NCI-H2171 (cell line): ENCODE measurements at places on chromosomes 3 and 15.

DNA sequence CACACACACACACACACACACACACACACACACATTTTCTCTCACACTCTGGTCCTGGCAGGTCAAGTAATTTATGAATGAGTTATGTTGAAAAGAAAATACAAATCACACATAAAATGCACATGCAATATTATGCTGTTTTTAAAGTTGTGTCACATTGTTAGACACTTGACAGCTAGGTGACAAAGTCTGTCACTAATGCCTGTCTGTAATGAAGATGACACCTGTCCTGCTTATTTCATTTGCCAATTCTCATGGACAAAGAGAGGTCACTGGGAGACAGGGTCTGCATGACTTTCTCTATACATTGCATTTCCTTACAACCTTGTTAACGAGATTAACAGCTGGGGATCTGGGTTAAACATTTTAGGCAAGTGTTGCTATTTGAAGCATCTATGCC, 71.2 kb downstream of the ARPP21 start:
- DNase-seq, result no peak

DNA sequence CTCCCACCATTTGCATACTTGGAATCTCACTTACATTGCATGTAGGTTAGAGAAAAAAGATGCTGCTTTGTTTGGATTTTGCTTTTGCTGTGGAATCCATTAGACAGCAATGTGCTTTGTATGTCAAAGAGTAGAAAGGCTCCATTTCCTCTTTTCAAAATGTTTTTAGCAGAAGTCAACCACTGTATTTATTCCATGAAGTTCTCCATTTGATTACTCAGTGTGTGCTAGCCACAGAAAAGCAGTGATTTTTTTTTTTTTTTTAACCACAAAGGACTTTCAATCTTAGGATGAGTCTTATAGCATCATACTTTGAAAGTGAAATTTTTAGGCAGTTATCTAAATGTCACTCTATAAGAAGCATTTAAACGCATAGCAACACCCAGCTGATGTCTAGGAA, 285.0 kb upstream of the ADAMTS9 start:
- DNase-seq, result no peak

DNA sequence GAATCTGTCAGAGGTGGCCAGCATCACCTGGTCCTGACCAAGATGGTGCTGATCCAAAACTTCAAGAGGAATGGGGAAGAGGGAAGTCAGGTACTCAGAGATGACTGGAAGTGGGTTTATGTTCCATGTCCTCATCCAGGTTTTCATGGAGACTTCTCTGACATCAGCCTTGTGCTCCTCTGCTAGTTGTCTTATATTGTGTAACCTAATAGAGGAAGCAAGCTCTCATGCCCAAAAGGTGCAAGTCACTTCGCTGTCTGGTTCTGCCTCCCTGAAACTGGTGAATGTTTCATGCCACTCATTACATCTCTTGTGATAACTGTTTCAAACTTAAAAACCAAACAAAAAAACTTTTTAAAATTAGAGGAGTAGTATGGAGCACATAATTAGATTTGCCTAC, 127.2 kb upstream of the MANF start:
- DNase-seq, result no peak

- DNase-seq, result peak; percentile 45
Observed at GRCh38 chr15:70853973-70854665, at the start of gene LARP6. LARP6 (minus strand) TSS chr15:70854157; CDS start chr15:70854088, 69 bp downstream.

GRCh38 chr3:71194785-71195184, 388.7 kb downstream of the FOXP1 start:
- no peak for DNase-seq

GRCh38 chr3:31285833-31286486, 246.8 kb upstream of the STT3B start:
- DNase-seq, result no peak

- DNase-seq, result no peak
Observed at GRCh38 chr3:141796081-141796888, 33.1 kb downstream of the GRK7 start.

- DNase-seq, result no peak
Observed at GRCh38 chr3:58999134-58999773, 50.6 kb downstream of the CFAP20DC start.

- no peak for DNase-seq
Observed at GRCh38 chr15:90690585-90690984, 26.6 kb upstream of the BLM start.

DNA sequence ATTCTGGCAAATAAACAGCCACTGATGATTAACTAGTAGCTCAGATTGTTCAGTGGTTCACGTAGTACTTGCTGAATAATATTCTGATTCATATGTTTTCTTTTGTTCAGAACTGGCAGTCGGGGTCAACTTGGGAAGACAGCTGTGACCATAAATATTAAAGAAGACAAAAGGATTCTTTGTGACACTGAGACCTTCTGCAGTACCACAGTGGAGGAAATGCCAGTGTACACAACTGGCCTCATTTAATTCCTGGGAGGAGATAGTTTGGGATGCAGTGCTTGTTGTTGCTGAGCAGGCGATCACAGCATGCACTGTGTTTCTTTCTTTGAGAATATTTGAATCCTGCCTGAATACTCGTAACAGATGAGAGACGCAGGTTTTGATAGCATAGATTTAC, 26.7 kb upstream of the MCF2L2 start:
- DNase-seq, result no peak

GRCh38 chr3:78076379-78076778, 1036.5 kb downstream of the ROBO2 start:
- no peak for DNase-seq

DNA sequence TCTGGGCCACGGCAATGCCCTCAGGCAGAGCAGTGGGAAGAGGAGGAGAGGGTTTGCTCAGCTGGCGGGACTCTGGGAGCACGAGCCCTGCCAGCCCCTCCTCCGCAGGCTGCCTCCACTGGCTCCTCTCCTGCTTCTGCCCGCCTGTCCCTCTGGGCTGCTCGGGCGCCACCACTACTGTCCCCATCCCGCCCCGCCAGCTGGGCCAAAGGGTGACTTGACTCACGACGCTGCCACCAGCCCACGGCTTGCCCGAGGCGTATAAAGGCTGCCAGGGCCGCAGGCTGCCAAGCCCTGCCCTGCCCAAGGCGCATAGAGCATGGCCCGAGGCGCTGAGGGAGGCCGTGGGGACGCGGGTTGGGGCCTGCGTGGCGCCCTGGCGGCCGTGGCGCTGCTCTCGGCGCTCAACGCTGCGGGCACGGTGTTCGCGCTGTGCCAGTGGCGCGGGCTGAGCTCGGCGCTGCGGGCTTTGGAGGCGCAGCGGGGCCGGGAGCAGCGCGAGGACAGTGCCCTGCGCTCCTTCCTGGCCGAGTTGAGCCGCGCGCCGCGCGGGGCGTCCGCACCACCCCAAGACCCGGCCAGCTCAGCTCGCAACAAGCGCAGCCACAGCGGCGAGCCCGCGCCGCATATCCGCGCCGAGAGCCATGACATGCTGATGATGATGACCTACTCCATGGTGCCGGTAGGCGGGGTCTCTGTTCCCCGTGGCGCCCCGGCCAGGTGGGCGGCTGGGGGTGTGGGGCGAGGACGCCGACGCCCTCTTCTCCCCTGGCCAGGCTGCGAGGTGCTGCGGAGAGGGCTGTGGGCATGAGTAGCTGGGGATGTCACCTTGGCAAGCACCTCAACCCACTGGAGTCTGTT, at the start of gene GLDN:
Gene GLDN (plus strand): TSS at position 290 of the 861 bp plus-strand sequence. CDS start 30 bp downstream, at position 320.
- peak; percentile 28 for DNase-seq

- no peak for DNase-seq
Observed at GRCh38 chr3:192165552-192165951, 561.8 kb downstream of the FGF12 start.

DNA sequence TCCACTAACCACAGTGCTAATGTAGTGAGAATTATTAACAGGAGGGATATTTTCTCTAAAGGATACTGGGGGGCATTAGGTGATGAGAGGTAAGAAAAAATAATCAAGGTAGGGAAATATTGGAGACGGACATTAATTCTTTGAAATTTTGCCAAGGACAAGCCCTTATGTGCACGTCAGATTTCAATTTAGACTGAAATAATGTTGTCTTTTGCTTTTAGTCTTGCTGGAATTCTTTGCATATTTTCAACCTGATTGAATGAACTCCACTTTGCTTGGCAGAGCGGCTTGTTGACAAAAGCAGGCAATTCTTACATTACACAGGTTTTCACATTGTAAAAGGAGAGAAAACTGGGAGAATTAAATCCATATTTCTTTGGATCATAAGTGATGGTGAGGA, 25.0 kb upstream of the C3orf52 start:
- no peak for DNase-seq

DNA sequence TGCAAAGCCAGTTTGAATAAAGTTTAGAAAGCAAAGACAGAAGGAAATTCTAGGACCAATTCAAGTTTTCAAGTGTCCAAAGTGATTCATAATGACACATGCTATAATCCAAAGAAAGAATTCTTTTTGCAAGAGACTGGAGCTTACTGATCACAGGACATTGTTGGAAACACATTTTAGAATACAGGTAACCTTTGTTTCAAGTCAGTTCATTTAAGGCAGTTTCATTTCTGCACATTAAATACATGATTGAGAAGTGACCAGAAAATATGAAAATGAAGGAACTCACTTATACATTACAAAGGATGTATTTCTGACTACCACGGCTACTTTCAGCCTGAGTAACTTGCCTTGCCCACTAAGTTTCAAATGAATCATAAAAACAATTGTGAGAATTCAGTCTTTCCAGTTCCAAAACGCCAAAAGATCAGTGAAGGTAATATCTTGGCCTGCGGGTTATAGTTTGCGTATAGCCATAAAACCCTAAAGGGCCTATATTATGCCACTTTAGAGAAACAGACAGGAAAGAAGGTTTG, 48.7 kb downstream of the PRICKLE2 start:
- no peak for DNase-seq

- DNase-seq, result no peak
Observed at GRCh38 chr3:14913071-14913925, 34.1 kb upstream of the NR2C2 start.
